Thoracic aorta (tissue), 2 donors: ENCODE measurements at places on chromosomes 12 and 14. TPM values are rescaled to one million over a fixed set of nuclear protein-coding genes. Genes with fewer than 3 reads are reported as not detected.

ZNF10 gene
- 13.9 TPM for total RNA-seq

DNA sequence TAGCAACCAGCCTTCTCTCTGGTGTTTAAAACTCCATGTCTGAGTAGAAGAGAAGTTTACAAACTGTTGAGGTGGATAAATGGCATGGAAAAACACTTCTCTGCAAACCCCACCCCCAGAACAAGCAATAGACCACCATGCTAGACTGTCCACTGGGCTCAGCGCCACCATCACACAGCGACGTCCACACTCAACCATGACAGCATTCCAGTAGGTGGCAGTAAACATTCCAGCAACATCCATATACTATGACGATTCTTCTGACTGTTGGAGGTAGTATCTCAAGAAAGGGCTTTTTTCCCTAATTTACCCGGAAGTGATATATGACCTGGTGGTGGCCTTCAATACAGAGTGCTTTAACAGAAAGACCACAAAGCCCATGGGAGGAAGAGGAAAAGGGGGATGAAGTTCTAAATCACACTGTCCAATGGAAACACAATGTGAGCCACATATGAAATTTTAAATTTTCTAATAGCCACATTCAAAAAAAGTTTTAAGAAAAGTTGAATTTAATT is 152.2 kb downstream of the SLC15A4 start:
- no peak overlapping the region for H3K27ac ChIP-seq
- no peaks in the 10 kb centered on the region for H3K36me3 ChIP-seq
- no peaks in the 10 kb centered on the region for H3K27me3 ChIP-seq
- no peak overlapping the region for H3K4me3 ChIP-seq

DNA sequence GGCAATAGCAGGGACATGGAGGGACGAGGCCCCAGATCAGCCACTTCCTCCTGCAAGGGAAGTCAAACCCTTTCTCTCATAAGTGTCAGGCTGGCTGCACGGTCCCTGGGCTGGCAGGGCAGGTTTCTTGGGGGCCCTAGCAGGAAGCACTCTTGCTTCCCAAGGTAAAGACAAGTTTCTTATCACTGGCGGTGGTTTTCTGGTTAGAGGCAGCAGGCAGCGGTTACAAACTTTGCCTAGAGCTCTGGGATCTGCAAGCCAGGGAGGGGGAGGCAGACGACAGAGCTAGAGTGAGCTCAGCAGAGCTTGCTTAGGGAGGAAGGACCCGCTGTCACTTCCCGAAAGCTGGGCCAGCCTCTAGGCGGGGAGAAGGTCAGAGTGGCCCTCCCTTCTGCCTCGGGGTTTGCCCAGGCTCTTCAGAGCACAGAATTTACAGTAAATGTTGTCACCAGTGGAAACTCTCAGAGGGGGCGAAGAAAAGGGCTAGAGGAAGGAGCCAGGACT is 20.4 kb downstream of the BATF start:
- DNase-seq = peak; percentile 32
- no peaks in the 10 kb centered on the region for H3K27me3 ChIP-seq
- H3K4me3 ChIP-seq = peak overlapping the region; percentile 40
- H3K27ac ChIP-seq = peak overlapping the region; percentile 21

LRTM2 gene
- total RNA-seq = not detected

DNA sequence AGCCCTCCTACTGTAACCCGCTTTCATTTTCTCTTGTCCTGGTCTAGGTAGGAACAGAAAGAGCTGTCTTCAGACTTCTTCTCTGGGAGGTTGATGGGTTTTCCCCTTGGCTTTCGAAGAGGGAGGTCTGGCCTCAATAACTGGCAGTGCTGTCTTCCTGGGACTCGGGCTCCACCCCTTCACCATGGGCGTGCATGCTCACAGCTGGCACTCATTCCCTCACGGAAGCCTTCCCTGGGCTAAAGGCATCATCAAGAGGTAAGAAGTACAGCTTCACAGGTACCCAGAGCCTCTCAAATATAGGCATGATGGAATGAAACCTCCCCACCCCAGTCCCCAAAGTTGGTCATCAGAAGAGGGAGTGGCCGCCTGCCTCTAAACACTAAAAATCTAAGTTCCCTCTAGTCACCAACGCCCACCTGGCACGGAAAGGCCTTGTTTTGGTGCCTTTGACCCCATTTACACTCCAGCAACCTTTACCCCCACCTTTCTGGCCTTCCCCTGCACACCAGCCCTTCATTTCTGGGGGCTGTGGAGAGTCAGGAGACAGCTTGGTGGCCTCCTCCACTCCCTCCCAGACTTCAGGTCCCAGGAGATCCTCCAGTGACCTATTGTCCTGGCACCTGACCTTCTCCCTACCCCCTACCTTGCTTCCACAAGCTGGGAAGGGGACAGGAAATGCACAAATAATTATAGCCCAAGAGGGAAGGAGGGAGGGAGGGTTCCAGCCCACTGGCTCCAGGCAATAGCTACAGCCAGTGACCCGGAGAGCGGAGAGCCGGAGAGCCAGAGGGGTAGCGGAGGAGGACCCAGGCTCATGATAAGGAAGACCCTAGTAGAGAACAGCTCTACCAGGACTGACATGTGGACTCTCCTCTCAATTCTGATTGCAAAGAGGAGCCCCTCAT is 2.8 kb downstream of the RAPGEF3 start:
- peak overlapping the region; percentile 11 for H3K4me3 ChIP-seq
- peak overlapping the region; percentile 96 for H3K27ac ChIP-seq
- no peak for DNase-seq
- no peaks in the 10 kb centered on the region for H3K27me3 ChIP-seq

- DNase-seq = no peak
- peaks cover 30% of the 10 kb centered on the region for H3K36me3 ChIP-seq
- H3K4me1 ChIP-seq = no peaks in the 10 kb centered on the region
- H3K4me3 ChIP-seq = no peak overlapping the region
These were observed 57.7 kb downstream of the MAX start for GRCh38 chr14:65044596-65044959.
